CD4-positive, alpha-beta T cell treated with Interleukin-6 at 100 ng/mL for 8 hours (primary cell): ENCODE measurements at places on chromosomes 12 and 14.
A peak's percentile ranks its signal among the peaks of the same experiment; 100 is the strongest.

- no peak for DNase-seq
These were observed 22.4 kb downstream of the MAPK1IP1L start for GRCh38 chr14:55073856-55074255.

- no peak for DNase-seq
These were observed 951.2 kb downstream of the FLRT2 start for GRCh38 chr14:86481104-86481503.

DNA sequence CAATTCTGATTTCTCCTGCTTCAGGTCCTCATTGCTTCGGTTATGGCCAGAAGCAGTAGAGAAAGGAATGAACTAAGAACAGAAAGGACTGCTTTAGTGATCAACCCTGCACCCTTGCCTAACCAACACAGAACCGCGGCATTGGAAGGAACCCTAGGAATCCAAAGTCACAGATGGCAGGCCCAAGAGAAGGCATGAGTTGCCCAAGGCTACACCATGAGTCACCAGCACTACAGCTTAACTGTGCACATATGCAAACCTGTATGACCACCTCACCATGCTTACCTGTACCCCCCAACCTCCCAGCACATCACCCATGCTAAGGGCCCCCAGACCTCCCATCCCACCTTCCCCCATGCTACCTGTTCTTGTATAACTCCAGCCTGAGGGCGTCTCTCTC, 25.9 kb upstream of the BLTP3B start:
- DNase-seq = no peak

- no peak for DNase-seq
These were observed 12.3 kb upstream of the C12orf71 start for GRCh38 chr12:27094726-27095125.

DNA sequence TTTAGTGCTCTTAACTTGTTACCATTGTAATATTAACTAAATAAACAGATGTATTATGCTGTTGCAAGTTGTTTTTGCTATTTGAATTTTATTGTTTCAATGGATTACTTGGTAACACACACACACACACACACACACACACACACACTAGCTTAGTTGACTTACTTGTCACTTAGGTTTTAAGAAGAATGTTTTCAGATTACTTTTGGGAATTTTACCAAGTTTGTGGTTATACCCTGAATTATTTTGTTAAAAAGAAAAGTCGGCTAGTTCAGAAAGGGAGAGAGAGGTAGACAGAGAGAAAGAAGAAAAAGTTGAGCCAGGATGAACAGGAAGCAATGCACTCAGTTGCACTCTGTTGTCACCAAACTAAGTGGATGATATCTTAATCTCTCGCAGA, 5.3 kb downstream of the SSTR1 start:
- no peak for DNase-seq

DNA sequence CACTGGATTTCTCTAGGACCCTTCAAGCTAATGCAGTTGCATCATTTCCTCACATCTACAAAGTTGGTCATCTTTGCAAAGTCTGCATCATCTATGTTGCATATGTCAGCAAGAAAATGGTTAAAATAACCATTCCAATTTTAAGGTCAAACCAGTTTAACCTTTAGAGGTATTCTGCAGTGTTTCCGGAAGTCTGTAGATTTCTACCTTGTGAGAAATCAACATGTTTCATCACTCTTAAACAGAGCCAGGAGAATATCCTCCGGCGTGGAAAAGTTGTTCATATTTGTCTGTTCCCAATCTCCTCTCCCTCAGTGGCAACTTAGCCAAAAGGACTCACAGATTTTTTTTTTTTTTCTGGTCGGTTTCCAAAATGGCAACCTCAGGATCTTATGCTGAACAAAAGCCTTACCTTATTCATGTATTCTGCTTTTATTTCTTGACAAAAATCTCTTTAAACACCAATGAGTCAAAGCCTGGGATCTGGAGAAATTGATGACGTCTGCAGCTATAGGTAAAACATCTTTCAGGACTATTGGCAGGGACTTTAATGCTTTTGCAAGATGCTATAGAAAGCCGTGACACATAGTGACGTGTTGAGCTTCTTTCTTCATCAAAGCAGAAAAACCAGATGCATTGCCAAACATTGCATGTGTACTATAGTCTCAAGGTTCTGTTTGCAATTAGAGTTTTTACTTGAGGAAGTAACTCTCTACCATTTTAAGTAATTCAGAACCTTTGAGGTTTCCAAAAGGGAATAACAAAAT, 16.0 kb upstream of the CDK17 start:
- DNase-seq = no peak

- no peak for DNase-seq
These were observed 6.5 kb downstream of the MLH3 start for GRCh38 chr14:75044752-75045151.

GRCh38 chr12:806200-806791, 53.9 kb downstream of the WNK1 start:
- DNase-seq = no peak

GRCh38 chr12:109617491-109617890, 43.9 kb downstream of the MVK start:
- DNase-seq = no peak

DNA sequence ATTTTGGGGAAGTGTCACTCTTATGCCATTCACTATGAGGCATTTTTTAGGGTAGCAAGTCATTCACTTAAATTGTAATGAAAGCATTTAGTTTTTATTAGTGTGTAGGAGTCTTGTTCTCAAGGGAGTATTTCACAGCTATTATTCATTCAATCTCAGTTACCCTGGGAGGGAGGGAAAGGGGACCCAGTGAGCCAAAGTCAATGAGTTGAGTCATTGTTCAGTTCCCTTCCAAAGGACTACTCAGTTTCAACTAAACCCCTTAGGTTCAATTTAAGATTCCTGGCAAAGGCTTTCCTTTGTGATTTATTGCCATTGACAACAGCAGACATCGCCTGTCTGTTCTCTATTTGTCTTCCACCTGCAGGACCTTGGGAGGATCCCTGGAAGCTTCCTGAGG, 29.3 kb upstream of the RASSF8 start:
- DNase-seq = no peak

DNA sequence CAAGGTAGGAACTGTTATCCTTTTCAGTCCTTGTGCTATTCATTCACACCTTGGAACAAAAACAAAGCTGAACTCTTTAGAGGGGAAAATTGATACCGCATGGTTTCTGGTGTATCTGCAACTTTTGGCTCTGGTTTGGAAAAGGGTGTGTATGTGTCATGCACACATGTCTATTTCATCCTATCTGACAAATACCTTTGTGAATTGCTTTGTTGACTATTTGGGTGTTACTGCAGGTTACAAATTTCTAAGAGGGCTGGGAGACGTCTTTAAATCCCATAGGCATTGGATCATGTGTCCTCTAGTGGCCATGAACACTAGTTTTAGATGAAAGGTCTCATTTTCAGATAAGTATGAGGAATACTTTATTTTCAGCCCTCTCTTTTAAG, 59.9 kb upstream of the IFNG-AS1 start:
- no peak for DNase-seq

- DNase-seq = no peak
These were observed 191.6 kb downstream of the CRADD start for GRCh38 chr12:93868771-93869170.

DNA sequence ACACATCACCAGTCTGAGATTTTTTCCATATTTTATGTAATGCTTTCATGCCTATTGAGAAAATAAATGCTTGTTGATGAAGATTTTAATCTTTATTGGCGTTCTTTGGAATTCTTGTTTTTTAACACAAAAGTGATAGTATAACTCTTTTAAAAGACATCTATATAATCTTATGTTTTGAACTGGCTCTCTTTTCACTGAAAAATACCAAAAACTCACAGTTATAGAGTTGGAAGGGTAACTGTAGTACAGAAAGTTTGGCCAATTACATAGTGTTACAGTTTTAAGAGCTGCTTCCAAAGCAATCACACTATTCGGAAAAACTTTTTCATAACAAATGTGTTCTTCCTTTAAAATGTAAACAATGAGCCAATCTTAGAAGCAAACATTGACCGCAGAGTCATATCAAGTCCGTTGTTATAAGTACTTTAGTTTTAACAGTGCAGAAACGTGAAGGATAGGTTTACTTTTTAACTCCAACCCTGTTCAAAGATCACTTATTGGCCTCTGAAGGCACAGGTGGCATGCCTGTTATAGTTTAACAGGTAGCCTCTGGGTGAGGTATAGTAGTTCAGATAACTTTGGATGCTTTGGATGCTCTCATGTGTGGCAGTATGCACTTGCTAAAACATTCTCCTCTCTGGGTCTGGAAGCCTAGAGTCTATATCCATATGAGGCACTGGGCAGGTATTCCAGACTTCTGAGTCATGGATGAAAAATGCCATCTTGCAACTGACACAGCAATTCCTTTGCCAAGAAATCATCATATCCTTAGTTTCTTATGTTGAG, 12.1 kb upstream of the NTN4 start:
- no peak for DNase-seq

DNA sequence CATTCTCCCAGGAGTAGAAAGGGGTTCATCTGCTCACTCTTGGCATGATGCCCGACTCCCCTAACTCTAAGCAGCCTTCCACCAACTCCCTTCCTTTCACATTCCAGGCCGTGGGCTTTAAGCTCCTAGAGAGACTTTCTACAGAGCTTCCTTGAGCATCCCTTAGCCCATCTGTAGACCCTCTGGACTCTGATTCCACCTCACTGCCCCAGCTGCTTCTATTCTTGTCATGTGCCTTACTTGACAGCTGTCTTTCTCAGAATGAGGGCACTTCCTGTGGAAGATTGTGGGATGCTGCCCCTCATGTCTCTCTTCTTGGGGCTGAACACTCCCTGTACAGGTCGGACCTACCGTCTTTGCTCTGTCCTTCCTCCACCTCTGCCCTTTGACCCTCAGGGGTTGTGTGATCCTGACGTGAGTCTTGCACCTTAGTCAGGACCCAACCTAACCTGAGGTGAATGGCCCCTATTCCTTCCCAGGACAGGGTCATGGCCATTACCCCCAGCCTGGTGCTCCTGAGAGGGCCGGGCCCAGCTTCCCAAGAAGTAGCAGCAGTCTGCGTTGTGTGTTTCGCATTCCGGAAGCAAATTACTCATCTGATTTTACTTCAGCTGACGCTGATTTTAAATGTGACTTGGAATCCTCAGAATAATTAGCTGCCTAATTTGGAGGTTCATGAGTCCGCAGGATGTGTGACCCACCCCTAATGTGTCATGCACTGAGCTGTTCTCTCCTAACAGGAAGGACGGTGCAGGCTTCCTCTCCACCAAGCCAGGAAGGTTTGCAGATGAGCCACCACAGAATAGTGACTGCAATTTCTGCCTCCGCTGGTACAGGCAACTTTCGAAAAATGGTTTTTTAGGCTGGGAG, 2.7 kb upstream of the GALNT6 start:
- peak; percentile 71 for DNase-seq

GRCh38 chr12:107782067-107782466, 7.6 kb downstream of the ASCL4 start:
- no peak for DNase-seq

GRCh38 chr14:50031602-50032313, 84.6 kb downstream of the VCPKMT start:
- no peak for DNase-seq
